ENCODE measurements at places on chromosomes 4 and X.

GRCh38 chrX:107686792-107687191, 58.5 kb downstream of the PRPS1 start:
- DNase-seq = no peak

- DNase-seq = no peak
Measured at GRCh38 chrX:29067351-29067750, 480.1 kb downstream of the IL1RAPL1 start.

DNA sequence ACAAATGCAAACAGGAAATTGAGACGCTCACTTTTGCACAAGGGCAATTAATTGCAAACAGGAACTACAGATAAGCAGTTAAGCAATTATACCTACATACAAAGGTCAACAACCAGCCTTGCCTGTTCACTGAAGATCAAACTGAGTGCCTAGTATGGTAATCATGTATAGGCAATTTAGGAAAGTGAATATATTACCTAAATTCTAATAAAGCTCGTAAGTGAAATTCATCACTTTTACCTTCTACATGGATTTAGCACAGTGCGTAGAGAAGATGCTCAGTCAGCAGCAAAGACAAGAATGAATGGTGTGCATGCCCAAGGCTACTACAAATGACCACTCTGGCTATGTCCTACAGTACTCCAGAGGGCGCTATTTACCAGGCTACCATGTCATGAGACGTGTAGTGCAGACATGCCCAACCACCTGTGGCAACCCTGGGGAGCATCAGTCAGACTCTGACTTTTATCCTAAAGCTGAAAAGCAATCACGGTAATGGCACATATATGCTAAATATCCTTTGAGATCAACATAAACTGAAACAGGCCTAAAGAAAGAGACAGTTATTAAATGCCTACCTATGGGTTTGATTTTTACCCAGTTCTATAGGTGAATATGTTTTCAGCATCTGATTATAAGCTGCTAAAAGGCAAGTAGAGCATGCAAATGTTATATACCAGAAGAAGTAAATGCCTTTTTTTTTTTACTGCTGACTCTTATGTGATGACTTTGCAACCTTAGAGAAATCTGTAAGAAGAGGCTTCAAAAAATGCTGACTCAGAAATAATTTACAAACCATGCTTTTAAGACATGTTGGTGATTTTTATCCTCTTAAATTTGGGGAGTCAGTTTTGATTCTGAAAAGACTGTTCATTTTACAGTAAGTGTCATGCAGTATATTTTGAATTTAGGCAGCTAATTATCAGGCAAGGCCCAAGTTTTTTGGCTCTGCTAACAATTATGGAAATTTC, 178.0 kb downstream of the PPP3CA start:
- peak; percentile 1 for DNase-seq

DNA sequence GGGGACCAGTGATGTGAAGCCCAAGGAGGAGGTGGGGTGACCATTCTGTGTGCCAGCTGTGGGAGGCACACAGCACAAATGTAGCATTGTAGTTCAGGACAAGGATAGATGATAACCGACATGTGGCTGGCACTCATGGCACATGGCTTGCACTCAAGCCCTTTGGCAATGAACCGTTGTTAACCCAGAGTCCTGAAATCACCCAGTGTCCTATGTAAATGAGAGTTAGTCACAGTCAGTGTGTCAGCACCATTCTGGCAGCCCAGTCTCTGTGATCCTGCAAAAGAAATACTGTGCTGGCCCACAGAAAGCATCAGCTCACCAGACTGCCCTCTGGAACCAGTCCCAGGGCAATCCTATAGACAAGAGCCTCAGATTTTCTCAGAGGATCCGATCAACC, 339.3 kb downstream of the MID1IP1 start:
- no peak for DNase-seq

DNA sequence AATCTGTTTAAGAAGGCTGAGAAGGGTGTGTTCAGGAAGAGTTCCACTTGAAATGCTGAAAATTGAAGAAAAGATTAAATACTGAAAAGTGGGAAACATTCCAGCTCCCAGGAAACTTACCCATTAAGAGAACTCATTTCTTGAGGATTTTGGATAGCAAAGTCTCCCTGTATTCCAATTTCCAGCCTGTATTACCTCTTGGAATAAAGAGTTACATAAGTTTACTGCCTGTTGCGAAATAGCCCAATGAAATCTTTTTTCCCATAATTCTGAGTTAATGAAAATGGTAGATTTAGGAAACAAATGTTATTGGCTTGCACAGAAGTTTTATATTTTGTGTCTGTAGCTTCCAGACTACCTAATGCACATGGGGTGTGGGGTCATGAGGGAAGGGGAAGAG, 12.0 kb downstream of the NHSL2 start:
- no peak for DNase-seq

- no peak for DNase-seq
Measured at GRCh38 chrX:13235930-13236329, 83.9 kb downstream of the ATXN3L start.

- DNase-seq = no peak
Measured at GRCh38 chr4:61201561-61201960, 1.4 kb downstream of the ADGRL3 start.

DNA sequence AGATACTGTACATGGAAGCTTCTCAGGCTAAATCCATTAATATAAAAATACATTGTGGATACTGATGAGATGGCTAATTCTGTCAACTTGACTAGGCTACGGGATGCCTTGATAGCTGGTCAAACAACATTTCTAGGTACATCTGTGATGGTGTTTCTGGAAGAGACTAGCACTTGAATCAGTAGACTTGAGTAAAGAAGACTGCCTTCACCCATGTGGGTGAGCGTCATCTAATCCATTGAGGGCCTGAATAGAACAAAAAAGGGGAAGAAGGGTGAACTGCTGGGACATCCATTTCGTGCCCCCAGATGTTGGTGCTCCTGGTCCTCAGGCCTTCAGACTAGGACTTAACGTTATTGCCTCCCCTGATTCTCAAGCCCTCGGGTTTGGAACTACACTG, 3.7 kb upstream of the SRP72 start:
- no peak for DNase-seq

DNA sequence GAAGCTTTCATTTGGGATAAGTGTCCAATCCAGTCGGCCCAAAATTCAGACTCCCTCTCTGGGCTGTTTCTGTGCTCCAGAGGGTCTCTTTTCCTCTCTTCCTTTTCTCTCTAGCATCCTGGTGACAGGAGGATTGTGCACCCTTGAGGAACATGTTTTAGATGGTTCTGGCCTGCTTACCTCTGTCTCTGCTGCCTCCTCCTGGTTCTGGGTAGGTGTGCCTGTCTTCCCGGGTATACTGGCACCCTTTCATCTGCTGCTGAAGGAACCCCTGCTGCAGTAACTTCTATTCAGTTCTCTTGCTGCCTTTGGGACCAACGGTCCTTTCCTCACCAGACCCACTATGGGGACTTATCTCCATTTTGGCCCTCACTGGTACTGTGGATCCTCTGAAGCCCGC, 53.2 kb downstream of the HMGB2 start:
- no peak for DNase-seq

DNA sequence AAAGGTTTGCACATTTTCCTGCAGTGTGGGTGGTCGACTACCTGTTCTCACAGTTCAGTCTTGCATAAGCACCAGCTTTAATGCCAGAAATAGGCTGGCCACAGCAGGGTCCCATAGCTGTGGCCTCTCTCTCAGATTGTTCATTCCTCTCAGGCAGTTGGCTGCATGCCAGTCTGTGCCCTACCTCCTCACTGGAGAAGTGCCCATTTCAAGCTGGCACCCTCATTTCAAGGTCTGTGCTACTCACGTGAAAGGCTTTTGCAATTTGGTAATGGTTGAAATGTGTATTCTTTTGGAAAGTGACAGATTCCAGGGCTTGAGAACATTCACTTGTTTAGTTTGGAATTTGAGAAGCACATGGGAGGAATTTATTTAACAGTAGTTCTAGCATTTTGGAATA, 28.9 kb upstream of the MTMR1 start:
- no peak for DNase-seq

GRCh38 chr4:175427751-175428150, 384.3 kb downstream of the GPM6A start:
- no peak for DNase-seq

DNA sequence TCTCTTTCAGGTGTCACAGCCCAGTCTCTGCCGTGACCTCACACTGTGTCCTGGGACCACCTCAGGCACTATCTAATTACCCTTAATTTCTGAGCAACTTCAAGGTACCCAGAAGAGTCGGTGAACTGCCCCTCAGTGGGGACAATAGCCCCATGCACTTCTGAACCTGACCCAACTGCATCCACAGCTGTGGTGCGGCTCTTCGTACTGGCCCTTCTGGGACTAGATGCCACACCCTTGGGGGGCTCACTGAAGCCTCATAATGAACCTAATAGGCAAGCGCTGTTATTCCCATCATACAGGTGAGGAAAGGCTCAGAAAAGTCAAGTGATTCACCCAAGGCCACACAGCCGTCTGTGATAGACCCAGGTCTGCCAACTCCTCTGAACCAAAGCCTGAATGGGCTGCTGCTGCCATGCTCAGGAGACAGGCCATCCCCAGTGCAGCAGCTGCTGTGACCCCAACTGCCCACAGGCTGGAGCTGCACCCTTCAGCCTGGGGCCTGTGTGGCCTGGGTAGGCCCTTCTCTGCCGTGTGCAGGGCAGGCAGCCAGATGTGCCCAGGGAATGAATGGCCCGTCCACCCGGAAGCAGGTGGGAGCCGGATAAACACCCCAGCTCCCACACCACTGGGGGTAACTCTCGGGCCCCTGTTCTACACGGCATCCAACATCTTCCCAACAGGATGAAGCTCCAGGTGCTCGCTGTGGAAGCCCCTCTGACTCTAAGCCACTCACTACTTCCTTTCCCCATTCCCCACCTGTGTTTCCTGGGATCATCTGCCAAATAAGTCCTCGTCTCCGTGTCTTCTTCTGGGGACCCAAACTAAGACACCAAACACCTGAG, 35.9 kb downstream of the HMX1 start:
- no peak for DNase-seq

DNA sequence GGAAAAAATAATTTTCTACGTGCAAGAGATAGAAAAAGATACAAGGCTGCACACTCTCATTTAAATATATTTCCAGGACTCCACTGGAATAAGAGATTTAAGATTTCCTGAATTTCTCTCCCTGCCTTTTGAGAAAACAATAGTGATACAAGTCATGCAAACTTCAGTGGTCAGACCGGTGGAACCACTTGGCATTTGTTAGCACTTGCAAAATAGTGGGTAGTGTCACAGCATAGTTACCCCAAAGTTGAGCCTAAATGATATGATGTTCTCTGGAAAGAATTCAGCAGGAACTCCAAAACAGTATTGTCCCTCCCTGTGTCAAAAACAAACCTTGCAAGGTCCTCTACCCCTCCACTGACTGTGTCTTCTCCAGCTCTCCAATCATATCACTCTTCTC, 102.3 kb downstream of the ANKRD50 start:
- DNase-seq = no peak

DNA sequence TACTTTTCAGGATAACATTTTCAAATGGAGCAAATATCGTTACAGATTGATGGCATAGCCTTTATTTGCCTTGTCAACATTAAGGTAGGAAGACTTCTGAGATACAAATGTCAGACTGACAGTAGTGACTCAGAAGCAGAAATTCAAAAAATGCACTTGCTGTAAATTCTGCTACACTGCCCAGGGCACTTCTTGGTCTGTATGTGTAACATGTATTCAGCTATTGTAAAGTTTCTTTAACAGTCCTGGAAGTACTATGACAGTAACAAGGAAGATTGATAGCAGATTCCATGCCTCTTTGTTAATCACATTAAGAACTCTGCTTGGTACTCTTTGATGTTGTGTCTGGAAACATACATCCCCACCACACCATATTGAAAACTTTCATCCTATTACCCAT, 69.6 kb upstream of the PCDH18 start:
- no peak for DNase-seq

DNA sequence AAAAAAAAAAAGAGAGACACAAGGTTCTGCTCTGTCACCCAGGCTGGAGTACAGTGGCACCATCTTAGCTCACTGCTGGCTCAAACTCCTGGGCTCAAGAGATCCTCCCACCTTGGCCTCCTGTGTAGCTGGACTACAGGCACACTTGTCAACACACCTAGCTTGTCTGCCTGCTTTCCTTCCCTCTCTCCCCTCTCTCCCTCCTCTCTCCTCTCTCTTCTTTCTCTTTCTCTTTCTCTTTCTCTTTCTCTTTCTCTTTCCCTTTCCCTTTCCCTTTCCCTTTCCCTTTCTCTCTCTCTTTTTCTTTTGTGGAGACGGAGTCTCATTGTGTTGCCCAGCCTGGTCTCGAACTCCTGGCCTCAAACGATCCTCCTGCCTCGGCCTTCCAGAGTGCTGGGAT, 132.1 kb downstream of the DIPK2B start:
- DNase-seq = no peak

DNA sequence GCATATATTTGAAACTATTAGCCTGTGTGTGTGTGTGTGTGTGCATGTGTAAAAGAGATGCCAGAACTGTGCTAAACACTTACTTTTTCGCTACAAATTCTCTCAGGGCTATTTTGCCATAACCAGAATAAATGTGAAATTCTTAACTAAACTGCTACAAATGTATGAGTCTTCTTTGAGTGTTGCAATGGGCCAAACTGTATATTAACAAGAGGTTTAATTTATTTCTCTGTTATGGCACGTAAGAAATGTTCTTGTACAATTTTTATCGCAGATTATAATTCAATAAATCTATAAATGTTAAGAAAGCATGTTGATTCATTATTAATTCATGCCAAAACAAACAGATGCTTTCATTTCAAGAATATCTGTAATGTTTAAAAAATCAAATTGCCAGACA, 454.5 kb upstream of the PCDH7 start:
- DNase-seq = no peak

- DNase-seq = no peak
Measured at GRCh38 chr4:107666134-107666533, 53.9 kb downstream of the PAPSS1 start.

GRCh38 chr4:60656171-60656570, 544.0 kb upstream of the ADGRL3 start:
- no peak for DNase-seq

GRCh38 chrX:72346302-72346949, 40.7 kb upstream of the CITED1 start:
- DNase-seq = no peak

GRCh38 chr4:155566354-155566753, 100.3 kb upstream of the GUCY1A1 start:
- DNase-seq = no peak

DNA sequence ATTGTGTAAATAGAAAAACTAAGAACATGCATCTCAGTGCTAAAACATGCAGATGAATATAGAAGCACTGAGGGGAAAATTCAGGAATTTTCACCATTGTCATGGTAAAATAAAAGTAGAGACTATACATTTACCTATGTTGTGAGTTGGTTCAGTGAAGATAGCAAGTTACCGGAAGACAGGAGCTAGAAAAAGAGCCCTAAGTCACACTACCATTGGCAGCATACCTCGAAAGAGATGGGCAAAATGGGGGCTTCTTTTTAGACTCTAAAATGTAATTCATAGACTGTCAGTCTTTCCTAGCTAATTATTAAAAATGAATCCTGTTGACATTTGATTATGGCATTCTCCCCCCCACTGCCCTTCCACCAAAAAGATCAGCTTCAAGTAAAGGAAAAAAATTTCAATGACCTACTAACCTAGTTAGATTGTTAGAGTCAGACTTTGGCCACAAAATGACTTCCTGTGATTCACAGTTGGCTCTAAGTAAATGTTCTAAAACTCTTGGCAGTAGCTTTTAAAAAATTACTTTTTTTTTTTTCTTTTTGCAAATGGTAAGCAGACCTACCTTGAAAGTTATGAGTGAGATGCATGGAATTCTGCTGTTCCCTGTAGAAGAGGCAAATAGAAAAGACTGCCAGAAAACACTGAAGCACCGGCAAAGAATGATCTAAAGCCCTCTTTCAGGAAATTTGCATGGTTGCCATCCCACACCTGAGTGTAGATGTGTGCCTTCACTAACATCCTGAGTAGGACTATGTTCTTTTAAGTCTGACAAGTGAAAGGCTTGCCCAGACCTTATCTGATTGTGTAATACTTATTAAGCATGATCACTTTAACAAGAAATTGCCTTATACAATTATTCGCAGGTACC, 26.4 kb upstream of the ARSJ start:
- no peak for DNase-seq

All from GM18507 (cell line).